ENCODE measurements at places on chromosomes 7 and 10.

DNA sequence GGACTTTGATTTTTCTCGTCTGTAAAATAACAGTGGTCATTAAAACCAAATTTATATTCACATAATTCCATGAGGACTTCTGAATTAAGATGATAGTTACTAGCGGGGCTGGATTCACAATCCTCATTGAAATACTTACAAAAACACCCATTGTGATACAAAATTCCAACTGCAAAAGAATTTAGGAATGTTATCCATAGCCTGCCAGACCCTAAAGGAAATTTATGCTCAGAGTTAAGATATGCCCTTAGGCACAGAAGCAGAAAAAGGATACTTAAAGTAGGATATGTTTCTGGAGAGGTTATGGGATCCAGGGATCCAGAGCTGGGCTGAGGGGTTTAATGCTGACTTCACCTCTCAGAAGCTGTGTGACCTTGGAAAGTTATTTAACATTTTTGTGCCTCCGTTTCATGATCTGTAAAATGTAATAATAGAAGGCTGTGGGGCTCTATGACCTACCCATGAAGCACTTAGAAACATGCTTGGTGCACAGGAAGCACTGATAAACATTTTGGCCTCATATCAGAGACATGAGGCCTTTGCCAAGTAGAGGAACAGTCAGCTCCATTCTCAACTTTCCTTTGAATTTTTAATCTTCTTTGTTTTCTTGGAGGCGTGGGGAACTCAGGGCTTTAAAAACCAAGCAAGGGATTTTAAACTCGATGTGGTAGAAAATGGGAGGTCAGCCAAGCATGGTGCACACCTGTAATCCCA lies 744.7 kb downstream of the KCNMA1 start:
- DNase-seq = no peak

GRCh38 chr7:27162561-27163287 lies 2.6 kb downstream of the HOXA9 start:
- no peak for DNase-seq

GRCh38 chr10:25682203-25682851 lies 251.7 kb upstream of the MYO3A start:
- DNase-seq = no peak

GRCh38 chr10:26857991-26858706 lies 2.6 kb downstream of the ABI1 start:
- no peak for DNase-seq

- no peak for DNase-seq
These were observed 147.7 kb upstream of the AKR1E2 start for GRCh38 chr10:4678023-4678950.

DNA sequence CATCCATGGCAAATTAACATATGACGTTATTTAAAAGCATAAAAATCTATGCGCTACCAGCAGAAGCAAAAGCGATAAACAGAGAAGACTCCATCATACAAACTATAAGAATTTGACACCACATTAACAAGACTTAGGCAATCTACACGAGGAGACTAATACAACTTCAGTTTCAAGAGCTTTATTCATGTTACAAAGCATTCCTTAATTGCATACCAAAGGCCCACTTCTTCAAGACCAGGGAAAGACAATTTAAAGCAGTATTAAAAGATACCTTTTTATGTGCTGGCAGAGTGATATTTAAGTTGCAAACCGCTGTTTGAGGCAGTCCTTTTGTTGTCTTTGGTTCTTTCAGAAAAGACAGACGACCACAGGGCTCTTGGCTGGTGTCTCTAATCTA lies 176.0 kb upstream of the CCDC6 start:
- DNase-seq = no peak

- DNase-seq = peak; percentile 49
These were observed 38.4 kb downstream of the PTPRE start for GRCh38 chr10:127945341-127945758.

- no peak for DNase-seq
These were observed 228.8 kb downstream of the HDAC9 start for GRCh38 chr7:18724318-18724717.

DNA sequence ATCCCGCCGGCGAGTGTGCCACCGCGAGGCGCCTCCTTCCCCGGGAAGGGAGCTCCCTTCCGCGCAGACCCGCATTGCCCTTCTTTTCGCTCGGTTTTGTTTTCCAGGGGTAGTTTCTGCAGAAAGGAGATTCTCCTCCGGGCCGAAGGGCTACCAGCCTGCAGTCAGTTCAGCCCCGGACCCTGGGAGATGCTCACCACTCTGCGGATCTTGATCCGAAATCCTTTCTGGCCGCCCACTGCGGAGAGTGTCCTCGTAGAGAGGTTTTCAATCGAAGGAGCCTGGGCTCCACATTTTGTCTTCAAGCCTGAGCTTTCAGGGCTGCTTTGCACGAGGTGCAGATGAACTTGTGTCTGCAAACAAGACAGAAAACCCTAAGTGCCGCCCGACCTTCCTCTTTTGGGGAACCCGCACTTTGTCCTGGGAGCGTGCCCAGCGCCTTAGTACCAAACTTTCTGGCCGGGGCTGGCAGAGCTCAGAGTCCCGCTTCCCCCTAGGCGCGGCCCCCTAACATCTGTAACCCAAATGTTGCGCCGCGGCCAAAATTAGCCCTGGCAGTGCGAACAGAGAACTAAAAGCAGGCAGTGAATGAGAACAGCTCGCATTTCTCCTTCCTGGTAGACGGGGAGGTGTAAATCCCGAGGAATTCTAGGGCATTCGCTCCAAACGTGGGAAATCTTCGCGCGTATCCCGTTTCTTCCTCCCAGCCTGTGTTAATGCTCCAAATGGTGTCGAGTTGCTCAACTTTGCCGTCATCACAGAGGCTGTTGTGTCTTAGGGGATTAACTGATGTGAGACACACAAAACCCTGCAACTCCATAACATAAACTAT lies 6.7 kb upstream of the EN2 start:
- no peak for DNase-seq

GRCh38 chr10:14191407-14191806 lies 139.3 kb downstream of the FRMD4A start:
- DNase-seq = no peak

DNA sequence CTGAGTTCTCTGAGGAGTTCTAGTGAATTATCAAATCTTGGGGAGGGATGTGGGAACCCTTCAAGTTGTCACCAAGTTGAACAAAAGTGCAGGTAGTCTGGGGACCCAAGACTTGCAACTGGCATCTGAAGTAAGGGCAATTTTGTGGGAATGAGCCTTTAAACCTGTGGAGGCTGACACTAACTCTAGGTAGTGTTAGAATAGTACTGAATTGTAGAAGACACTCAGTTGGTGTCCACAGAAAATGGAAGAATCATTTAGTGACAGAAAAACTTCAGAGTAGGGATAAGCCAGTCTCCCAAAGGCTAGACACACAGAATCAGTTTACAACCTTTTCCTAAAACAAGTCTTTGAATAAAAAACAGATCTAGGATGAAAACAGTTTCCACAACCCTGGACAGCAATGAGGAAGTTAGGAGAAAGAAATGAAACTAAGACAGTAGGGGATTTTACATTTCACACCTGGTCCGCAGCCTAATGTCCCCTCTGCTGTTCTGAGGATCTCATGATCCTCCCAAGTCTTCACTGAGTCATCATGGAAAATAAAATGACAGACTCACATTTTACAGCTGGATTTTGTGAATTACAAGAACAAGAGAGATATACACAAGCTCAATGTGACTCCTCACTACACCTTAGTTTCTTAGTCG lies 23.0 kb upstream of the ING3 start:
- DNase-seq = no peak

DNA sequence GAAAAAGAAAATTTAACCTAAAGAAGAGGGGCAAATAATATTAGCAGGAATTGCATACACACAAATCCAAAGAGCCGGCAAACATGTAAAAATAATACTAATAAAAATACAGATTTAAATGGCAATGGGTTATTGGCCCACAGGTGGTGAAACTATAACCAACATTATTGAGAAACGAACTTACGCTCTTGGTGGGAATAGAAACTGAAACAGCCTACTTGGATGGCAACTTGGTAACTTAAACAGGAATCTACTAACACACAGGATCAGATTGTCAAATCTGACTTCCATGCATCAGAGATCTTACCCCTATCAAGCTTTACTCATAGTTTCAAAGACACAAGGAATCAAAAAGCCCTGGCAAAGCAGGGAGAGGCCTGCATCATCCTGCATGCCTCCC lies 66.5 kb downstream of the ANLN start:
- DNase-seq = no peak

- DNase-seq = no peak
These were observed 105.6 kb upstream of the RET start for GRCh38 chr10:42971251-42971599.

GRCh38 chr7:23788843-23789242 lies 78.8 kb downstream of the STK31 start:
- DNase-seq = no peak

DNA sequence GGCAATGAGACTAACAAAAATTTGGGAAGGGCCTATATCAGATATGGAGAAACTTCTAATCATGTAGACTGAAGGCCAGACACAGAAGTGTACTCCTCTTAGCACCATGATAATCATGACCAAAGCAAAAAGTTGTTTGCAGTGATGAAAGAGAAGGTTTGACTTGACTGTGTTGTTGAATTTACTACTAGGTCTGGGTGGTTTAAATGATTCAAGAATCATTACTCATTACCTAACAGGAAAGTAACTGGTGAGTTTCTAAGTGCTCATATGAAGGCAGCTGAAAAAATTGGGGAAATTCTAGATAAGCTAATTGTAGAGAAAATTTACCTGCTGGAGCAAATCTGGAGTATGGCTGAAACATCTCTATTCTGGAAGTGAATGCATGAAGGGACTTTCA lies 451.5 kb upstream of the SORCS1 start:
- no peak for DNase-seq

DNA sequence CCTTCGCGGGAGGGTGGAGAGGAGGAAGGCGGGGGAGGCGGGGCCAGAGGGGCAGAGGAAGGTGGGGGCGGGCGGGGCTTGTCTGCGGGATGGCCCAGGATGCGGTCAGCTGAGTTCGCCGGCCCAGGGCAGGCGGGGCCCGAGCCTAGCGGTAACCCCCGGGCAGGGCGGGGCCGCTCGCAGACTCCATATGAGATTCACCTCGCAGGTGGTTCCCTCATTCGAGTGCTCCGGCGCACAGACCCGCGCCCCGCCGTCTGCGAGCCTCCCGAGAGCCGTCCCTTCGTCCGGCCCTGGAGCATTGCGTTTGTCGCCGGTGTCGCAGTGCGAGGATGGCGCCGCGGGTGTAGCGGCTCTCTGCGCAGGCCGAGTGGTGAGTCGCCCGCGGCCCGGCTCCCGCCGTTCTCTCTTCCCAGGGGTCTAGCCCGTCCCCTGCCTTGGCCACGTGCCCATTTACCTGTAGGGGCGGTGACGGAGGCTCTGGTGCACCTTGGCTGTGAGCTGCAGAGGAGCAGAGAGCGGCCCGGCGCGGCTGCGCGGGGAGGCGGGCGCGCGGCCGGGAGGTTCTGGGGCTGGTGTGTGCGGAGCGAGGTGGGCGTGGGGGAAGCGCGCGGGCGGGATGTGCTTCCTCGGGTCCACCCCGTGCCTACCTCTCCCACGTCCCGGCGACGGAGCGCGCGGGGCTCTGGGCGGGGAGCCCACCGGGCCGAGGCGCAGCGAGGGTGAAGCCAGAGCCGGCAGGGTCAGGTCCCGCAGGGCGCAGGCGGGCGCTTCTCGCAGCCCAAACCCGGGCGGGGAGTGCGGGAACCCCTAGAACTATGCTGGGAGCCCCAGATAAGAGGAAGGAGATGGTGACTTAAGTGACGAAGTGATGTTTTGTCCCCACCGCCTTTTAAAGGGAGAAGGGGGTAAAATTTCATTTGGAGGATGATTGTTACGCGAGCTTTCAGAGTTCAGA lies at the start of gene UPP1:
TSS of gene UPP1 (plus strand) at position 220 of the 958 bp plus-strand sequence. CDS start 5,519 bp downstream, outside the sequence.
- peak; percentile 95 for DNase-seq

- no peak for DNase-seq
These were observed 3.8 kb downstream of the GRM3 start for GRCh38 chr7:86647385-86648094.

GRCh38 chr10:70931168-70931815 lies 42.9 kb upstream of the PCBD1 start:
- DNase-seq = no peak

GRCh38 chr7:46024263-46024916 lies 103.3 kb upstream of the IGFBP3 start:
- DNase-seq = no peak

DNA sequence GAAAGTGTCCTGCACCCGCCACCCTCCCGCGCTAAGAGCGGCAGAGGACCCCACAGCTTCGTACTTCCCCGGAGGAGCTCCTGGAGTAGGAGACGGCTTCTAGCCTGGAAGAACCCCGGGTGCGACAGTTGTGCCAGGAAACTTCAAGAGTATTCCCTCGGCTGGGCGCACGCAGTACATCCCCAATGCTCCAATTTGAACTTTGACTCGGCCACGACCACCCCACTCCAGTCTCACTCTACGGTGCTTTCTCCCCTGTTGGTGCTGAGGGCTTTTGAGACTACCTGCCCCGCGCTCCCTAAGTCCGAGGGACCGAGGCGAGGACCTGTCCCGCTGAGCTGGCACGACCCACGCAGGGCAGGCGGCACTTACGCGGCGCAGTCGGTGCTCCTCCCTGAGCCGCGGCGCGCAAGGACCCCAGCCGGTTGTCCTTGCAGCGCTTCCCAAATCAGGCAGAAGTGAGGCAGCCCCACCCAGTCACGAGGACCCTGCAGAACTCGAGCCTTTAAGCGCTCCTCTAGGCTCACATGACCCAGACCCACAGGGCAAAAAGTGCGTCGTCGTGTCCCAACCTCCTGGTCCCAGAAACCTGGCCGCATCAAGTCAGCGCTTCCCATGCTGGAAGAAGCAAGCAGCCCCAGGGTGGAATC lies at the start of gene CPVL:
TSS of gene CPVL (minus strand) at position 481 of the 650 bp plus-strand sequence. CDS start 25,476 bp downstream, outside the sequence.
- DNase-seq = peak; percentile 6

DNA sequence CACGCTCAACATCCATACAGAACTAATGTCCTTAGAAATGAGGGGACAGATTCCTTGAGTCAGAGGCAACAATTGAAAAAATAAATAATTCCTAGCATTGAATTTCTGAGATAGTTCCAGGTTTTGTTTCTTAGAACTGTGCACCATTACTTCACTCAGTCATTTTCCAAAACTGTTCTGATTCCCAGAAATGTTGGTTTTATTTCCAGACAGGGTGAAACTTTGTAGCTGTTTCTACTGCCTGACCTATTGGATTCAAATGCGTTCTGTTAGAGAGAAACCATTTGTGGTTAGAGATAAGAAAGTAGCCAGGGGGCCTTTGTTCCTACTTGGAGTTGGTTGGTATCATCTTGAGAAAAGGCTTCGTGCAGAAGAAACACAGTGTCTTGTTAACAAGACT lies 8.1 kb upstream of the DEPP1 start:
- no peak for DNase-seq

- peak; percentile 58 for DNase-seq
These were observed 2.3 kb downstream of the GLRX3 start for GRCh38 chr10:130138479-130138866.

DNA sequence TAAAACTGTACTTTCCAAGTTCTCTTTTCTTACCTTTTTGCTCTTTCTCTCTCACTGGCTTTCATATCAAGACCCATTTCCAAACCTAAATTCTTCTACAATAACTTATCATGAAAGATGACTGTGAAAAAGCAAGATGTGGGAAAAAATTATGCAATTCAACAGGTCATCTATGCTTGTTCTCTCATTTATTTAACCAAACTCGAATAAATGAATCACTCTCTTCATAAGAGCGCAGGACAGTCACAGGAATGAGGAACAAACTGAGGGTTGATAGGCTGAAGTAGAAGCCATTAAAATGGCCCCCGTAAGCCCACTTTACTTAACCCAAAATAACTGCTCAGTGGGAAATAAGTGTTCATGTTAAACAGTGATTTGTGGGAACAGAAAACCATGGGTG lies 1289.7 kb upstream of the SORCS1 start:
- no peak for DNase-seq
